Endodermal cell (in vitro differentiated cells): ENCODE measurements at places on chromosomes 11 and 22. TPM values are rescaled to one million over a fixed set of nuclear protein-coding genes. Genes with fewer than 3 reads are reported as not detected.

DNA sequence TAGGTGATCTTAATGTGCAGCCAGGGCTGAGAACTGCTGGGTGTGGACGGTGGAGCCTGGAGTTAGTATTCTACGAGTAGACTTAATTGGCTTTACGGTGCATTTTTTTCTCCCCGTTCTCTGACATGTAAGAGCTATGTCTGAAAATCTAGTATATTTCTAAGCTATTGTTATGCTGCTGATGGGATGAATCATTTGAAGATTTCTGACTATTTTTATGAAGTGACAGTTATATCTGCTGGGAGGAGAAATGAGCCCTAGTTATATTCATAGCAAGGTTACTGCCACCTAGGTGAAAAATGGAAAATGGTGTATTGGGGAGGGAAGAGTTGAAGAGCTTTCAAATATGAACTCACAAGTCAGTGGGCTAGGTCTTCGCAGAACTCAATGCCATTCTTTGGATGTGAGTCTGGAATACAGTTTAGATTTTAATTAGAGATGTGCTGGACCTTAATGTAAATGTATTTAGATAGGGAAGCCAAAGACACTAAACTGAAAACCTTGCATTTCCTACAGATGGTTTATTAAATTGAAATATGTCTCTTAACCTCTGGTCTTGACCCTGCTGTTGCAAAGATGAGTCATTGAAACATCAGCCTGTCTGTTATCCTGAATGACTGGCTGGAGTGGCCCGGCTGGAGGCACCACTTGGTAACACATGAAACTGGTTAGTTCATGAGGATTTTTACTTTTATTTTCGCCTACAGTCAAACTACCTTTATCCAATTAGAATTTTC, 293.7 kb downstream of the DDX10 start:
- H3K4me1 ChIP-seq: peaks cover 15% of the 10 kb centered on the region
- H3K27ac ChIP-seq: peak overlapping the region; percentile 56
- no peak for DNase-seq

DNA sequence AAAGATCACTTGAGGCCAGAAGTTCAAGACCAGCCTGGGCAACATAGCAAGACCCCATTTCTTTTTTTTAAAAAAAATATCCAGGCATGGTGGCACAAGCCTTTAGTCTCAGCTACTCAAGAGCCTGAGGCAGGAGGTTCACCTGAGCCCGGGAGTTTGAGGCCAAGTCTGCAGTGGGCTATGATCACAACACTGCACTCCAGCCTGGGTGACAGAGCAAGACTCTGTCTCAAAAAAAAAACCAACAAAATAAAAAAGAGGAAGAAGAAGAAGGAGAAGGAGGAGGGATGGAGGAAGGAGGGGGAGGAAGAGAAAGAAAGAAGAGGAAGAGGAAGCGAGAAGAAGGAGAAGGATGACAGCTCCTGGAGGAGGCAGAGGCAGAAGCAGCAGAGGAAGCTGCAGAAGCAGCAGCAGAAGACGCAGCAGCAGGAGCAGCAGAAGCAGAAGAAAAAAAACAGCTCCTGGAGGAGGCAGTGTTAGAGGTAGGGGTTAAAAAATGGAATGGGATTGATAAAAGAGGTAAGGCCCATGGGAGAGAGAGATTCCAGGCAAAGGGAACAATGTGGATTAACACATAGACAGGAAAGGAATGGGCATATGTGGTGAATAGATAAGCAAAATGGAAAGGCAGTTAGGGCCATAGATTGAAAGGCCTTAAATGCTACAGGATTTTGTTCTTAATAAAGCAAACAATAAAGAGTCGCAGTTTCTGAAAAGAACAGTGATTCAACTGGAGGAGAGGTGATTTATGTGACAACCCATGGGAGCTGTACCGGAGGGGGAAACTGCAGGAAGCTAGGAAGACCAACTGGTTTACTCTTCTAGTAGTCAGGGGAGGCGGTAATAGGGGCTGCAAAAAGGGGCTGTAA, 10.9 kb downstream of the PRCP start:
- H3K4me3 ChIP-seq: no peak overlapping the region
- DNase-seq: peak; percentile 56
- H3K36me3 ChIP-seq: no peaks in the 10 kb centered on the region
- peaks cover 2% of the 10 kb centered on the region for H3K4me1 ChIP-seq
- no peaks in the 10 kb centered on the region for H3K27me3 ChIP-seq

GRCh38 chr11:45468267-45468856, 182.2 kb upstream of the SYT13 start:
- H3K27me3 ChIP-seq: no peaks in the 10 kb centered on the region
- no peaks in the 10 kb centered on the region for H3K36me3 ChIP-seq
- no peak overlapping the region for H3K27ac ChIP-seq
- H3K4me1 ChIP-seq: peaks cover 3% of the 10 kb centered on the region
- no peak overlapping the region for H3K4me3 ChIP-seq
- DNase-seq: peak; percentile 70

DNA sequence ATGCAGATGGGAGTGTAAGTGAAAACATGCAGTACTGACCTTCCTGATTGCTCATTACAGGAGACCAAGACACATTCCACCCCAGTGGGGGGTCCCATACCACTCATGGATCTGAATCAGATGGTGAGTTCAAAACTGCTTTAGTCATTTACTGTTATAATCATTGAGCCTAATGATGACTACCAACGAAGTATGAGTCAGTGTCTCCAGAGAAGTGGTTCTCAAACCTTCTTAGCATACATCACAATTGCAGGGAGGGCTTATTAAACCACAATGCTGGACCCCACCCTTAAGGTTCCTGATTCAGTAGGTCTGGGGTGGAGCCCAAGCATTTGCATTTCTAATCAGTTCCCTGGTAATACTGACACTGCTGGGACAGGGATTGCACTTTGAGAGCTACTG, 75.8 kb downstream of the CD44 start:
- H3K4me3 ChIP-seq: no peak overlapping the region
- H3K27ac ChIP-seq: no peak overlapping the region
- H3K4me1 ChIP-seq: no peaks in the 10 kb centered on the region
- DNase-seq: peak; percentile 89
- no peaks in the 10 kb centered on the region for H3K36me3 ChIP-seq

DNA sequence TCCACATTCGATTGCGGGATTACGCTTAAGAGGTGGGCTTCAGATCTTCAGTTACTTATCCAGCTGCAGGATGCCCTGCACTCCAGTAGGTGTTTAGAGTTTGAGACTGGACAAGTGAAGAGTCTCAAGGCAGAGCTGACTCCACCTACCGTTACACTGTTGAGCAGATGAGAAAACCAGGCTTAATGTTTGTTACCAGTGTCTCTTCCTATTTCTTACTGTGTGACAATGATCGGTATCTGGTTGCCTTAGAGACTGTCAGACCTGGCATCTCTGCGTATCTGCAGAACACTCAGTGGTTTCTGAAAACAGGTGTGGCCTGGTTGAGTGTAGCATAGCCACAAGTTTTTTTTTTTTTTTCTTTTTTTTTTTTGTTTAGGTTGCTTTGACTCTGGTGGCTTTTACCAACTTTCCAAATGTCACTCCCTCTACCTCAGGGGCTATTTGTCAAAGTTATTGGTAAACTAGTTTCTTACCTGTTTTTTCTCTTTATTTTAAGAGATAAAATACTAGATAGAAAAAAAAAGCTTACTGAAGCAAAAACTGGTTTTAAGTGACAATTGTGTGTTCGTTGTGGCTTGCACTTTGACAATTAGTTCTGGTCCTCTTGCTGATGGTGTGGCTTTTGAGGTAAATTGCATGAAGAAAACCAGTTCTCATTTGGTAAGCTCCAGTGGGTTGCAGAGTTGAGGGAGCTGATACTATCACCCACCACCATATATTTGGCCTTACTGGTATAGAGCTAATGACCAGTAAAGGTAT, 284.8 kb downstream of the ETS1 start:
- H3K4me1 ChIP-seq: no peaks in the 10 kb centered on the region
- DNase-seq: no peak
- H3K4me3 ChIP-seq: no peak overlapping the region
- H3K27ac ChIP-seq: no peak overlapping the region
- H3K27me3 ChIP-seq: no peaks in the 10 kb centered on the region
- no peaks in the 10 kb centered on the region for H3K36me3 ChIP-seq

DNA sequence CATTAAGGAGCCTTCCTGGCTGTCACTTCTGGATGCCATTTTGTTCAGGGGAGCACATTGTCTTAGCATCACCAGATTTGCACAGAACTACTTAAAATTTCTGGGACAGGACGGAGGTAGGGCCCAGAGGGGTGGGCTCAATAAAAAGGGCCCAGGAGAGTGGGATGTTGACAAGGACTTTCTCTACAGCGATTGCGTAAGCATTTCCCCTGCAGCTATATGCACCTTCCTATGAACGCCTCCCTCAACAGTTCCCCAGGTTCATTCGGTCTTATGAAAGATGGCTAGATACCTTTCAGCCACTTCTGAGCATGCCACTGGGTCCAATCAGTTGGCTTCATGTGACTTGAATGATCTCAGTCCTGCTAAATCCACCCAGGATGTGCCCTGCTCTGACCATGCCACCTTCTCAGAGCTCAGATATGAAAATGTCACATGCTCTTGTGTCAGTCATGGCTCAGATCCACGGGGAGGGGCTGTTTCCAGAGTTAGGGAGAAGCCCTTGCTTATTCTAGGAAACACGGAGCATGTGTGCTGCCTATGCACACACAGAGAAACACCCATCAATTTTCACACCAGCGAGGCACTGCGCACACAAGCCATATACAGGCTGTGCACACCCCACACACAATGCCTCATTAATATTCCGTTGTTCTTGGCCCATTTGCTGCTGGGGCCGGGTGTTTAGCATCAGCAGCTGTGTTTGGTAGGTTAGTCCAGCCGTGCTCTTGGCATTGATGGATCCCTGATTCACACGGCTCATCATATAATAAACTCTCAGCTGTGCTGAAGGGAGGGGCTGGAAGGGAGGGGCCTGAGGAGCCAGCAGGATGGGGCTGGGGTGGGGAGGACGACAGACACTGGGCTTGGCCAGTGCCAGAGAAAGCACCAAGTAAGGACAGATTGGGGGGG, 52.5 kb upstream of the NNMT start:
- no peak overlapping the region for H3K4me3 ChIP-seq
- peak overlapping the region; percentile 95 for H3K27ac ChIP-seq
- H3K27me3 ChIP-seq: no peaks in the 10 kb centered on the region
- no peaks in the 10 kb centered on the region for H3K4me1 ChIP-seq
- no peaks in the 10 kb centered on the region for H3K36me3 ChIP-seq
- DNase-seq: no peak

OR4A16 gene
- not detected in 2 replicates for total RNA-seq

MPPED2 gene
- 16.4 and 18.7 TPM in 2 replicates for total RNA-seq

PHETA2 gene
- 3.9 to 9.3 TPM (median 9.0 TPM) in 3 replicates for total RNA-seq

SLC43A1 gene
- total RNA-seq: 8.2 and 8.4 TPM in 2 replicates

TRPM5 gene
- total RNA-seq: 0.09 to 0.11 TPM in 2 of 3 replicates, not detected in the other

TMEM45B gene
- not detected in 2 replicates for total RNA-seq

SULT4A1 gene
- 11.4 to 34.9 TPM (median 14.2 TPM) in 3 replicates for total RNA-seq

DMC1 gene
- total RNA-seq: 5.7 to 6.8 TPM (median 6.8 TPM) in 3 replicates

SIDT2 gene
- total RNA-seq: 42.0 to 143 TPM (median 43.0 TPM) in 3 replicates
